ENCODE measurements at places on chromosomes 6 and 20. TPM values are rescaled to one million over a fixed set of nuclear protein-coding genes. Genes with fewer than 3 reads are reported as not detected.
A peak's percentile ranks its signal among the peaks of the same experiment; 100 is the strongest.

The PPP1R16B gene
- 1.6 TPM for total RNA-seq

The PTGIS gene
- total RNA-seq: 31.3 TPM

The TREML1 gene
- not detected for total RNA-seq

The LY6G6F gene
- total RNA-seq: not detected

GRCh38 chr6:121143476-121143875 lies 190.8 kb downstream of the TBC1D32 start:
- no peak for DNase-seq

DNA sequence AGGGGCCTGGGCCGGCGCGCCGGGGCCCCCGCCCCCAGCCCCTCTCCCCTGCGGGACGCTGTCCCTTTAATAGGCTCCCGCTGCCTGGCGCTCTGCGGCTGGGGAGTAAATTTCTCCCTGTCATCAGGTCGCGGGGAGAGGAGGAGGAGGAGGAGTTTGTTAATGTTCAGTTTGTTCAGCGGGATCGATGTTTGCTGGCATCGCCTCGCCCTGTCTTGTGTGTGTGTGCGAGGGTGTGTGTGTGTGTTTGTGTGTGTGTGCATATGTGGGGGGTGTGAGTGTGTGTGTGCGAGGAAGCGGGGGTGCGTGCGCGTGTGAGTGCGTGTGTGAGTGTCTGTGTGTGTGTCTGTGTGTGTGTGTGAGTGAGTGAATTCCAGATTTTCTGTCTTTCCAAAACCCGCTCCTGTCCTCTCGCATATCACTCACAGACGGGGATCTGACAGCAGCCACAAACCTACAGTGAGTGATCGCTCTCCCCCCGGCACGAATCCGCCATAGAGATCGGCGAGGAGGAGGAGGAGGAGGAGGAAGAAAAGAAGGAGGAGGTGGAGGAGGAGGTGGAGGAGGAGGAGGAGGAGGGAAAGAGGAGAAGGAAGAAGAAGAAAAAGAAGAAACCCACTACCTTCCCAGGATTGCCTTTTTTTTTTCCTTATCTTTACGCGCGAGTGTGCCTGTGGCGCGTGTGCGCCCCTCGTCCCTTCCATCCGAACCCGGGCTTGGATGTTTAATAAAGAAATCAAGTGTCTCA lies at the start of gene TSHZ2:
Gene TSHZ2, plus strand, starts transcription at position 169 of the 748 bp plus-strand sequence. CDS start 936 bp downstream, outside the sequence.
- peak; percentile 72 for DNase-seq

- DNase-seq: no peak
Observed at GRCh38 chr20:59204165-59204894, 40.7 kb downstream of the ZNF831 start.

Data from neural progenitor cell (in vitro differentiated cells).